Stimulated activated CD4-positive, alpha-beta T cell treated with anti-CD3 and anti-CD28 coated beads, Interleukin-15, amount 100 ng/mL, for 48 hours (primary cell): ENCODE measurements at places on chromosomes 5 and 9.

GRCh38 chr5:56207537-56207936, 25.6 kb downstream of the ANKRD55 start:
- DNase-seq, result no peak

DNA sequence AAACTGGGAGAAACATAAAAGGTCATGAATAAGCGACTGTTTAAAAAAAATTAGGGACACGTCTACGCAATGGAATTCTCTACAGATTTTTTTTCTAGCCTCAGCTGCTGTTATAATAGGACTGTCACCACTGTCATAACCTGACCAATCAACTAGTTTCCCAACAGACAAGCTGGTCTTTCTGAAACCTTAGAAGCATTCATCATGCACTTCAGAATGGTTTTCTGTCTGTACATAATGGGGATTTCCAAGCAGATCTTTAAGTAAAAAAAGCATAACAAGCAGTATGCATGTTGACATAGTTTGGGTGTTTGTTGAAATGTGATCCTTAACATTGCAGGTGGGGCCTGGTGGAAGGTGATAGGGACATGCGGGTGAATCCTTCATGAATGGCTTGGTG, 58.3 kb upstream of the SEMA6A start:
- no peak for DNase-seq

GRCh38 chr9:13787234-13787833, 507.8 kb upstream of the MPDZ start:
- DNase-seq, result no peak

- DNase-seq, result no peak
Observed at GRCh38 chr9:35834260-35835215, 5.5 kb downstream of the TMEM8B start.

GRCh38 chr9:97906236-97906831, 16.0 kb downstream of the TRMO start:
- DNase-seq, result no peak

DNA sequence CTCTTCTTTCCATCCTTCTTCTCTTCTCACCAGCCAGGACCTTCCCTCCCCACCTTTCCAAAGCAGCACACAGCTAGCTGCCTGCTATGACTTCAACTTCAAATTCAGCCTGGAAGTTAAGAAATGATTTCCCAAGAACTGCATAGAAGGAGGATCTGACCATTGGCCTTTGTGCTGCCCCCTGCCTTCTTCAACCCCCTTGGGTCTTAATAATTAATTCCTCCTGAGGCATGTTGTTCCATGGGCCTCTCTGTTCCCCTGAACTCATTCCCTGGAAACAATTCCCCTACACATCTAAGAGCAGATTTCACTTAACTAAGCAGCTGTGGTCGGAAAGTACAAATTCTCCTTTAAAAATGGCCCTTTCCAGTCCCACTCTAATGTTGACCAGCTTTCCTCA, 62.4 kb downstream of the ADAMTS12 start:
- DNase-seq, result no peak

GRCh38 chr5:143588933-143589662, 185.6 kb upstream of the NR3C1 start:
- no peak for DNase-seq

DNA sequence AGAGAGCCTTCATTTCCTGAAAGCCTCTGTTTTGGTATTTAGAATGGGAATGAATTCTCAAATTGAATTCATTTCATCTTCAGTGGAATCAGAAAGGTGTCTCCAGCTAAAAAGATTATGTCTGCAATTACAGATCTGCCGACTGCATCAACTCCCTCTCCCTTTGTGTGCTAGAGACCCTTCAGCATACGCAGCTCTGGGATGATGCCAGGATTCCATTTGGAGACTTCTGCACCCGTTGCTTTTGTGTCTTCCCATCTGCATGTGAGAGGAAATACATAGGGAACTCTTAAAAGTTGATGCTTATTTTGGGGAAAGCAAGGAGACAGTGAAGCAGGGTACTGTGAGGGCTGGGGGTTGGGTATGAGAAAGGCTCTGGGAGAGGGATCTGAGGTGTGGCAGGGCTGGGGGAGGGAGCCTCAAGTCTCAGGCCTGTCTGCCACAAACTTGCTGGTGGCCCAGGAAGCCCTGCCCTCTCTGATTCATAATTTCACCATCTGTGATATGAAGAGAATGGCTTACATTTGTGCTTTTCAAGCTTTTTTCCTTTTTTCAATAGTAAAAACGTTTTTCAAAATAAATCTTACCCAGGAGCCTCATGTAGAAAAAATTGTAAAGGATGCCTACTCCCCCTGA, 89.7 kb upstream of the SAP30L start:
- DNase-seq, result no peak

- DNase-seq, result no peak
Observed at GRCh38 chr9:80883826-80884579, 805.3 kb downstream of the TLE1 start.

GRCh38 chr9:111975709-111976108, 79.1 kb downstream of the UGCG start:
- no peak for DNase-seq

DNA sequence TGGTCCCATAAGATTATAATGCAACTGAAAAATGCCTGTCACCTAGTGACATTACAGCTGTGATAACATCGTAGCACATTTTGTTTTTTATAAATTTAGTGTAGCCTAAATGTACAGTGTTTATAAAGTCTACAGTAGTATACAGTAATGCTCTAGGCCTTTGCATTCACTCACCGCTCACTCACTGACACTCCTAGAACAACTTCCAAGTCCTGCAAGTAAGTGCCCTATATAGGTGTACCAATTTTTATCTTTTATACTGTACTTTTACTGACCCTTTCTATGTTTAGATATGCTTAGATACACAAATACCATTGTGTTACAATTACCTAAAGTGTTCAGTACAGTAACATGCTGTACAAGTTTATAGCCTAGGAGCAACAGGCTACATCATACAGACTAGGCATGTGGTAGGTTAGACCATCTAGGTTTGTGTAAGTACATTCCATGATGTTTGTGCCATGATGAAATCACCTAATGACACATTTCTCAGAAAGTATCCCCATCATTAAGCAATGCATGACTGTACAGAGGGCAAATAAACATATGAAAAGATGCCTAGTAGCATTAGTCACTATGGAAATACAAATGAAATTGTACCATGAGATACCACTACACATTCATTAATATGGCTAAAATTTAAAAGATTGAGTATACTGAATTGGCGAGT, 127.6 kb downstream of the TRPM6 start:
- DNase-seq, result no peak

DNA sequence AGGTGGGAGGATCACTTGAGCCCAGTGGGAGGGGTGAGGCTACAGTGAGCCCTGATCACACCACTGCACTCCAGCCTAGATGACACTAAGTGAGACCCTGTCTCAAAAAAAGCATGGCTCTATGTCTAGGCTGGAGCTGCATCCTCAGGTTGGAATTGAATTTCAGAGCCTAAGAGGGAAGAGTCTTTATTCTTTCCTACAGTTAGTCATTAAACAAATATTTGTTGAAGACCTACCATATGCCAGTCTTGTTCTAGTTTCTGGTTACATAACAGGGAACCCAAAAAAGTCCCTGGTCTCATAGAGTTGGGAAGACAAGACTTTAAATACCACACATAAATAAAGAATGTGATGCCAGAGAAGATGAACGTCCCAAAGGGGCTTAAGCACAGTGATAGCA, 6.9 kb upstream of the GRPEL2 start:
- no peak for DNase-seq

- no peak for DNase-seq
Observed at GRCh38 chr5:92429646-92430045, 1046.5 kb upstream of the ARRDC3 start.

DNA sequence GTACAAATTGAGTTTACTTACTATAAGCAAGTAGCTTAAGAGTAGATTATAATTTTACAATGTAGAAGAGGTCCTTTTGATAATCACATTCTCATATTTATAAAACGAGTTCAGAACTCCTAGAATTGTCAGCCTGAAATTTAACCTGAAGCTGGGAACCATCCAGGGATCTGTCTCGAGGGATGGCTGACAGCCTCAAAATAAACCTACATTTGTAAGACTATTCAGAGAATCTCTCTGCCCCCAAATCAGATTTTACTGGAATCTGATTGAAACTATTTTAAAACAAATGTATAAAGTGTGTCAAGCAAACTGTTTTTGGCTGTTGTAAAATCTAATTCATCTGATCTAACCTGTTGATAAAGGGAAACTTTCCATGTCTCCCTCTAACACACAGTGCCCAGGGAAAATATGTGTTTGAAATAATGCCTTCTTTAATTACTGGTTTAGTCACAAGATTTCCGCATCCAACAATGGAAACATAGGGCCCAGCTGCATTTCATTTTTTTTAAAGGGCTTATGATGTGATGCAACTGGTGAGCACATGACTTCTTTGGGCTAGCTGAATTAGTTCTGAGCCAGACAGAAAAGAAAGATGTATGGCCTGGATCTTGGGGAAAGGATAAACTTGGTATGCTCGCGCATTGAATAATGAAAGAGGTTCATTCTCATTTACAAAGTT, 30.3 kb downstream of the SLC25A46 start:
- no peak for DNase-seq

DNA sequence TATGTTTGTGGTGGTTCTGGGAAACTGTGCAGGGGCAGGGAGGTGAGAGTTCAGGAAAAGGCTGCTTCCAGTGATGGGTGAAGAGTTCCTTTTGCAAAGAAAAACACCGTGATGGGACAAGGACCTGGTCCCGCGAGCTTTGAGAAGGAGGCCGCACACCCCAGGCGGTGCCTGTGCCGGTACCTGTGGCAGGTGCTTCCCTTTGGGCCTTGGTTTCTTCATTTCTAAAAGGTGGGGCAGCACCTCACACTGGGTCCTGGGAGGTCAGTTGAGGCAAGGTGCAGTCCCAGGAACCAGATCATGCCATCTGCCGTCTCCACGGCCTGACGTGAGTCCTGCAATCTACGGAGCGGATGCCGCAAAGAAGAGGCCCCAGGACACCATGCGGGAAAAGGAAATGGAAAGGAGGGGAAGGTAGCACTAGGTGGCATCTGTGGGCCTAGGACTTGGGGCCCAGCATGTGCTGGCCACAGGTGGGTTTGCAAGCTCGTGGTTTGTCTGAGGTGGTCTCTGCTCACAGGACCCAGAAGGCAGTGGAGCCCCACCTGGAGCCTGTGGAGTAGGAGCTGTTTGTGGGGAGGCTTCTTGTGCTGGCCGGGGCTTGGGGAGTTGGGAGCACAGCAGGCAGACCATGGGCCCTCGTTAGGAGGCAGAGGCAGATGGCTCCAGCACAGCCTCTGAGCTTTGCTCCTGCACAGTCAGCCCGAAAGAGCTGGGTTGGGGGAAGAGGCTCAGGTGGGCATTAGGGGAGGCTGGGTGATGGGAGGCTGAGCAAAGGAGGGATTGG, 131.6 kb downstream of the CACNA1B start:
- no peak for DNase-seq

GRCh38 chr9:97907046-97907445, 15.3 kb downstream of the TRMO start:
- no peak for DNase-seq

- DNase-seq, result no peak
Observed at GRCh38 chr5:56725711-56726411, 89.5 kb upstream of the MAP3K1 start.

DNA sequence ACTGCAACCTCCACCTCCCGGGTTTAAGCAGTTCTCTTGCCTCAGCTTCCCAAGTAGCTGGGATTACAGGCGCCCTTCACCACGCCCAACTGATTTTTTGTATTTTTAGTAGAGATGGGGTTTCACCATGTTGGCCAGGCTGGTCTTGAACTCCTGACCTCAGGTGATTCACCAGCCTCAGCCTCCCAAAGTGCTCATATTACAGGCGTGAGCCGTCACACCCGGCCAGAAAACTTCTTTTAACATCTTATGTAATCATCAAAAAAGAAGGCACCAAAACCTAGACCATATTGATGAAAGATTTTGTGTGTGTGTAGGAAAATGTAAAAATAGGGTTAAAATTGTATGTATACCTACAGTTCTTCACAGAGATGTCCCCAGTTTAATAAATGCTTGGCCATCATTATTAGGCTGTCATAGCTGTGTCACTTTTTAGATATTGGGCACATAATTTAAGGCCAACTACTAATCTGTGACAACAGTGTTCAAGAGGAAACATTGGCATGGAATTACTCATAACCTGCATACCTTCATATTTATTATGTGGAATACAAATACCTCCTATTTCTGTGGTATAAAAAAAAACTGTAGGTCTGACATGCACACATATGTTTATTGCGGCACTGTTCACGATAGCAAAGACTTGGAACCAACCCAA, 44.4 kb downstream of the RAD50 start:
- DNase-seq, result no peak

DNA sequence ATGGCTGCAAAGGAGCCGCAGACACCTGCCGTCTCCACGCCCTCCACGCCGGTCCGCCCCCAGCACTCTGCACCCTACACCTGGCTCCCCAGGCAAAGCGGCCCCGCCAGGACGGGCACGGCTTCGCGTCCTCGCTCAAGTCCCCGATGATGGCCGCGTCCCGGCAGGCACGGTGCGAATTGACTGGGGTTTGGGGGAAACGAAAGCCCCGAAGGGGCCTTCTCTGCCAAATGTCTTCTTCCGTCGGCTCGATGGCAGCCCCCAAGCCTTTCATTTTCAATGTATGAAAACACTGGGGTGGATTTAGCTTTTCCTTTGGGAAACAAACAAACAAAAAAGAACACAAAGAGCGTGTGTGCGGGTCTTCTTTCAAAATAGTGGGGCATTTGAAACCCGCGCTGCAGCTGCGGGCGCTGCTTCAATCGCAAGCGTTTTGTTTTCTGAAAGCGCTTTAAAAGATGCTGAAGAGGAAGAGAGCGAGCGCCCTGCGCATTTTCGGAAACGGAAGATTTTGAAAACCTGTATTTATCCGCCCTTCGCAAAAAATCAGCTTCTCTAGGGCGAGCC, 160.0 kb downstream of the RMI1 start:
- DNase-seq, result no peak

GRCh38 chr9:125663127-125663526, 43.9 kb downstream of the MAPKAP1 start:
- no peak for DNase-seq
